ENCODE measurements at places on chromosomes 11 and 22.

DNA sequence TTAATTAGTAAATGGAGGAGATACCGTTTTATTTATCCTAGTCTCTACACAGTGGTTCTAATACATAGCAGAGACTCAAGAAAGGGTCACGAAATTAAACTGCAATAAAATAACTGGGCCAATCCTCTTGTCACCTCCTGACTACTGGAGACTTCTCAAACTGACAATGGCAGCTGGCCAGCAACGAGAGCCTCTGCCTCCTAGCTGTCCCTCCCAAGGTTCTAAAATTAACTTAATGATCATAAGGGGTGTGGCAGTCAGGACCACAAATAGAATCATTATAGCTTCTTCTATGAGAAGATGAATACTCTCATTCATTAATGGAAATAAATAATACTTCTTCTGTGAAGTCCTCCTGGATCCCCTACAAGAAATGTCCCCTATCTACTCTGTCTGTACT is 63.8 kb upstream of the APOA1 start:
- no peak for DNase-seq

DNA sequence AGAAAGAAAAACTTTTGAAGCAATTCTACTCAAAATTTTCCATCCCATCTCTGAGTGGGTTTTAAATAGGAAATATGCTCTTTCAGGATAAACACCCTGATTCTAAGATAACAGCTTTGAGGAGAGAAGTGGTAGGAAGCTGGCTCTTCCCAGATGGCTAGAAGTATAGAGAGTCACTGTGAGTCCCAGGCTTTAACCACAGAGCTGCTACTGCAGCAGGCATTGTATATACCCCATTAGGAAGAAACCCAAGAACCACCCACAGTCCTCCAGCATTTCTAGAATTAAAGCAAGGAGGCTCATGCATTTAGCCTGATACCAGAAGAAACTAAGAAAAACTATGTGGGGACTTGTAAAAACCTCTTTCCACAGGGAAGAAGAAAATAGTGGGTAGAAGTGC is 1405.6 kb upstream of the TENM4 start:
- DNase-seq = no peak

GRCh38 chr11:19980957-19981669 is 179.2 kb downstream of the DBX1 start:
- DNase-seq = no peak

DNA sequence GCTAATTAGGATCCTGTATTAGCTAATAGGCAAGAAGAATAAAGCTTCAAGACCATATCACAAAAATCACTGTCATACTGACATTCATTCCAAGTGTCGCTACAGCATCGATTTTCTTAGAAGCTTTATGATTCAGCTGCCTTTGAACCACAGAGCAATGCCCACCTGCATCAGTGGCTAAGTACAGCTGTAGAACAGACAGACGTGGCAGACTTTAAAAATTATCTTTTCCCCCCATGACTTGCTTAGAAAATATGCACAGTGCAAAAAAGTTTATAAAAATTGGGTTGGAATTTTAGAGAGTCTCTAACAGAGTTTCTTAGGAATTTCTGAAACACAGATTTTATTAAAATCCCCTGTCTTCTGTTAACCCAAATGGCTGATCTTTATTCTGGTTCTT is 120.8 kb downstream of the CADM1 start:
- DNase-seq = no peak

Data from activated naive CD4-positive, alpha-beta T cell treated with anti-CD3 and anti-CD28 coated beads, Interleukin-2, amount 50 U/mL, for 16 hours (primary cell).